ENCODE measurements at places on chromosomes 1 and 21.

GRCh38 chr1:30698401-30698981 lies 24.9 kb downstream of the MATN1 start:
- no peak for DNase-seq

DNA sequence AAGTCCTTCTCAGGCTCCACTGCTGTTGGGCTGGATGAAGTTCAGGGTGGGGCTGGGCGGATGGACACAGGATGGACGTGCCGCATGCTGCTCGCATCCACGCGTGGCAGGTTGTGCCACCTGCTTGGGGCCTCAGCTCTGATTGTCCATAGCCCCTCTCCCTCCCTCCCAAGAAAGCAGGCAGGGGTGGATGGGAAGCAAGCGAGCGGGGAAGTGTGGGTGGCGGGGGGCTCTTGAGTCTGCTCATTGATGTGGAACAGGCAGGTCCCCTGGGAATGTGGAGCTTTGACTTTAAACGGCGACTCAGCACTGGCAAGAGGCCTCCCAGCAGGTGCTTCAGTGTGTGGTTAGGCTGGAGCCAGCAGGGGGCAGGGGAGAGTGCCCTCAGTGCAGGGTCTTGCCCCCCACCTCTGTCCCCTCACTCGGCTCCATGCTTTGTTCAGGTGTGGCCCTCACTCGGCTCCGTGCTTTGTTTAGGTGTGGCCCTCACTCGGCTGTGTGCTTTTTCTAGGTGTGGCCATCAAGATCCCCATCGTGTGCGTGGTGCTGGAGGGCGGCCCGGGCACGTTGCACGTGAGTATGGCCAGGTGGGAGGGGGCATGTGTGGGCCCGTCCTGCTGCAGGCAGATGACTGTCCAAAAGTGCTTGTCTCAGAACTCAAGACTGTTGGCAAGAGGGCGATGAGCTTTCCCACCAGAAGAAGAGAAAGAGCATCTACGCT lies 23.9 kb downstream of the TRPM2 start:
- DNase-seq = no peak

- DNase-seq = no peak
Observed at GRCh38 chr1:206706806-206707366, 22.2 kb downstream of the MAPKAPK2 start.

- DNase-seq = no peak
Observed at GRCh38 chr1:38337711-38338110, 291.1 kb upstream of the POU3F1 start.

DNA sequence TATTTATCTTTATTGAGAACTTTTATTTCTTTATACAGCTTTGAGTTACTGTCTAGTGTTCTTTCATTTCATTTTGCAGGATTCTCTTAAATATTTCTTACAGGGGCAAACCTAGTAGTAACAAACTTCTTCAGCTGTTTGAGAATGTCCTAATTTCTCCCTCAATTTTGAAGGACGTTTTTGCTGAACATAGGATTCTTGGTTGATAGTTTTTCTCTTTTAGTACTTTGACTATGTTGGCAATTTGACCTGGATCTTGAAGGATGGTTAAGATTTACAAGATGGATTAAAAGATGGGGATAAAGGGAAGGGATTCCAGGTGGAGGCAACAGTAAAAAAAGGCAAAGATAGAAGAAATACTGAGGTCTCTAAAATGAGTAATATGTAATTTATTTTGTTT lies 38.9 kb downstream of the XPR1 start:
- DNase-seq = no peak

DNA sequence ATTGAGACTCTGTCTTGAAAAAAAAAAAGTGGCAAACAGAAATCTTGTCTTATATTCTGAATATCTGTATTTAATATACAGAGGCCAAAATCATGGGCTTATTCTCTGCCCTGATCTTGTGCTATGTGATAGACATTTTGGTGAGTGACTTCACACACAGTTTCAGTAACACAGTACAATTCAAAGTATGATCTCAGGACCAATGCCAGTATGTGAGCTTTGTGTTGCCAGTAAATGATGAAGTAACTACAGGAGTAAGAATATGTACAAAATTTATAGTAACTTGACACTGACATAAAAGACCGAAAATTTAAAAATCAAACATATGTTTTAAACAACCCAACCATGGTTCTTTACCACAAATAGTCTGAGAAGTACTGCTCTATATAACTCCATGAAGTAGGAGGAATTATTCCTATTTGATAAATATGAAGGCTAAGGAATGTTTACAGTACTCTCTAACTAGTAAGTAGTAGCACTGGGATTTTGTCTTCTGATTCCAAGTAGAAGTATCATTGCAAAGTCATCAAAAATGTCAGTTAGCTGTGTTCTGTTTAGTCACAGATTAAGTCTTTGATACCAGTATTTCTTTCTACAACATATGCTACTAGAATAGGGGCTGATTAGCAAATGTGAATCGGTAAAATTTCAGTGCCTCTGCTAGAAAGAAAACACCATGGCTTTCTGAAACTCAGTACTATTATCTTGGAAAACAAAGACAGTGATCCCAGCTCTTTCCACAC lies 25.3 kb downstream of the DPH5 start:
- no peak for DNase-seq

GRCh38 chr1:30515755-30516484 lies 207.5 kb downstream of the MATN1 start:
- no peak for DNase-seq

DNA sequence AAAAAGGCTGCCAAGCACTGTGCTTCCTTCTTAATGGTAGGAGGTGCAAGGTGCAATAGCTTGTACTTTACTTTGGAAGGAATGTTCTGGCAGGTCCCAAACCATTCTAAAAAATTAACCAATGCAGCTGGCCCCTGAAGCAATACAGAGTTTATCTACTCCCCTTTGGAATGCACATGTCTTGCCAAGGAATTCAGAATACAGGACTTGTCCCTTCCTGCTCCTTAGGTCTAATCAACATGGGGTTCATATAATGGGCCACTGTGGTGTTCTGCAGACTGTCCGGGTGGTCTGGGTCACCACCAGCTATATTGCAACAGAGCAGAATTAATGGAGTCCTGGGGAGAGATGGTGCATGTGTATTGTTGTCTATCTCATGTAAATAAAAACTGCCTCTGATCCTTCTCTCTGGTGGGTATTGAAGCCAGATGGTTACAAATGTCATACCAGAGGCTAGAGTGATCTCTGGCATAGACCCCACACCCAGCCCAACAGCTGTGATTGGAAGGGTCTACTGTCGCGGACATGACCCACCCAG lies 112.8 kb downstream of the RIPK4 start:
- peak; percentile 51 for DNase-seq

- no peak for DNase-seq
Observed at GRCh38 chr1:212010004-212010403, 25.4 kb downstream of the INTS7 start.

GRCh38 chr1:43986712-43987111 lies 4.7 kb upstream of the CCDC24 start:
- DNase-seq = no peak

GRCh38 chr1:206786212-206786886 lies 14.1 kb upstream of the IL10 start:
- DNase-seq = no peak
